Activated CD4-positive, alpha-beta T cell treated with anti-CD3 and anti-CD28 coated beads, Interleukin-2, amount 50 U/mL, for 16 hours (primary cell): ENCODE measurements at places on chromosomes 1 and 21.

GRCh38 chr1:88124614-88125013, 559.5 kb upstream of the PKN2 start:
- DNase-seq = no peak

DNA sequence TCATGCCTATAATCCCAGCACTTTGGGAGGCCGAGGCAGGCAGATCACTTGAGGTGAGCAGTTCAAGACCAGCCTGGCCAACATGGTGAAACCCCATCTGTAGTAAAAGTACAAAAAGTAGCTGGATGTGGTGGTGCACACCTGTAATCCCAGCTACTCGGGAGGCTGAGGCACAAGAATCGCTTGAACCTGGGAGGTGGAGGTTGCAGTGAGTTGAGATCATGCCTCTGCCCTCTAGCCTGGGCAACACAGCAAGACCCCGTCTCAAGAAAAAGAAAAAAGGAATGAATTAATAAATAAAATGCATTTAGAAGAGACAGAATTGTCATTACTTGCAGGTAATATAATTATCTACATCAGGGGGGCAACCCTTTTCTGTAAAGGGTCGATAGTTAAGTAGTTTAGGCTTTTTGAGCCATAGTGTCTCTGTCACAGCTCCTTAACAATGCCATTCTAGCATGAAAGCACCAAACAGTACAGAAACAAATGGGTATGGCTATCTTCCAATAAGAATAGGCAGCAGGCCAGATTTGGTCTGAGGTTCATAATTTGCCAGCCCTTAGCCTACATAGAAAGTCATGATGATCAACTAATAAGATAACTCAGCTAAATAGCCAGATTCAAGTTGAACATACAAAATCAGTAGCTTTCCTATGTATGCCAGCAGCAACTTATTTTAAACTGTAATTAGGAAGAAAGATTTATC, 56.8 kb downstream of the RPRD2 start:
- DNase-seq = no peak

- DNase-seq = no peak
Measured at GRCh38 chr1:45325851-45326506, 716 bp upstream of the HPDL start.

DNA sequence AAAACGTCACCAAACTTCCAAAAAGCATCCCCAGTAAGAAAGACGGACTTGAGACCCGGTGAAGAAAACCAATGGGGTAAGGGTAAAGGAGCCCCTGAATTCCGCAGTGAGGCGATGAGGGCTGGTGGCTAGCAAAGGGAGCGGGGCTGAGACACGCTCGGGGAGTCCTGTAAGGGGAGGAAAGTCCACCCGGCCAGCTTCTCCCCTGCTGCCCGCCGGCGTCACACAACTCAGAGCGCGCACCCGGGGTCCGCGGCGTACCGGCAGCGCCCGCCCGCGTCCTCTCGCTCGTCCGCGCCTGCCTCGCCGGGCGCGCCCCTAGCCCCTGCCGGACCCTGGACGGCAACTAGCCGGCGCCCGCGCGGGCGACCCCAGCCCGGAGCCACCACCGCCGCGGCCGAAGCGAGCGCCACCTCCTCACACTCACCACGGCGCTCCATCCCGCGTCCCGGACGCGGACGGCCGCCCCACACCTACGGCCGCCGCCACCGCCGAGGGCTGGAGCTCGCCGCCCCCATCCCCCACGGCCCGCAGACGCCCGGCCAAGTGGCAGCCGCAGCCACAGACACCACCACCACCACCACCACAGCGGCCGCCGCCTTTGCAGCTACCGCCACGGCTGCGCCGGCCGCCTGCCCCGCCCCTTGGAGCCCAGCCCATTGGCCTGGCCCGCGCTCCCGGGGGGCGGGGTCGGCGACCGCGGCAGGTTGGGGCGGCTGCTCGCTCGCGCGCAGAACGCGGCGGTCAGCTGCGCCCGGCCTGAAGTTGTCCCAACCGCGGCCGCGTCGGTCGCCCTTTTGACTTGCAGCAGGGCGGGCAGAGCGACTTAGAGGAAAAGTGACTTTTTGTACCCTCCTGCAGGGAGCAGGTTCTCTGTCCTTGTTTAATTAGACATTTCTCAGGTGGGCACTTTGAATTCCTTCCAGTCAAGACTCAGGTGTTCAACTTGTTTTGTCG, 10.0 kb upstream of the ARHGAP29 start:
- DNase-seq = peak; percentile 35

DNA sequence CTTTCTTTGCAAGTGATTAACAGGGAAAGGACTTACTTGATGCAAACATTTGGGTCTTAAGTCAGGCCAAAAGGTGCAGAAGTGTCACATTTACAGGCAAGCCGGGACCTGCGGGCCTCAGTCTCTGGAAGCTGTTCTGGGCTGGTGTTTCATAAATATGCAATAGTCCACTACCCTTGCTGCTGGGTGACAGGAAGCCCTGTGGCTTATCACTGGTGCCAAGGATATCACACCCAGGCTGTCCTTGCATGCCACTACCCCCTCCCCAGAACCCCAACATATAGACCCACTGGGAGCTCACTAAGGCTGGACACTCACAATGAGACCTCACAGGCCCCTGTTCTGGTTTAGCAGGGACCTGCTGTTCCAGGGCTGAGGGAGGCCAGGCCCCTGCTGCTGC, 3.4 kb upstream of the LEFTY2 start:
- no peak for DNase-seq

DNA sequence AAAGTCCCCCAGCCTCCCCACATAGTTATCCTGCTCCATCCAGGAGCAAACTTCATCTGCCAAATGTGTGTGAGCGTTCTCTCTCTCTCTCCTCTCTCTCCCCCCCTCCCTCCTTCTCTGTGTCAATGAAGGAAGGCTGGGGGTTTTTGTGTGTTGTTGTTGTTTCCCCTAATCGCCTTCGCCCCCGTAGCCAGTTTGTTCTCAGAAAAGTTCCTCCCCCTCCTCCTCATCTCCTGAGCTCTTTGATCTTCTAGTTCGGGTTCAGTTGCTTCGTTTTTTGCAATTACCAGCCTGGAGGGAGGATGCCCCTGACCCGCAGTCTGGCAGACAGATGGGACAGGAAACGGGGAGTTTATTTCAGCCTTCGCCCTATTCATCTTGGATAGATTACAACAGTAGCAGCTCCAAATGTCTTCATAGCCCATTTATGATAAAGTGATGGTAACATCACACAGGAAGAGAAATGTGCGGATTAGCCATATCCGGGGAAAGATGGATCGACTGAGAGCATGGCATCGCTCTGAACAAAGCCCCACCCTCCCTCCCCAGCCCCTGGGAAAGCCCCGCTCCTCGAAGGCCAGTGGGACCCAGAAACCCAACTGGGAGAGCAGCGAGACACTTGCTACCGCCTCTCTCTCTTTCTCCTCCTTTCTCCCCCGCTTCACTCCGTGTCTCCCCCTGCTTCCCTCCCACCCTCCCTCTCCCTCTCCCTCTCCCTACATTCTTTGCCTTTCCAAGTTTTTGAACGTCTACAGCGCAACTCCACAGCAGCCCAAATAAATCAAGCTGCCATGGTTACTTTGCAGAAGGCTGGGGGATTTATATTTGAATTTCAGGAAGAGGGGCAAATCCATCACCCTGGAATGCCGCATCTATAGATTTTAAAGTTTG, 139.7 kb upstream of the ARHGEF16 start:
- DNase-seq = no peak

- DNase-seq = no peak
Measured at GRCh38 chr1:214570442-214570841, 19.0 kb upstream of the PTPN14 start.

- no peak for DNase-seq
Measured at GRCh38 chr1:166153525-166154314, 13.1 kb downstream of the FAM78B start.

DNA sequence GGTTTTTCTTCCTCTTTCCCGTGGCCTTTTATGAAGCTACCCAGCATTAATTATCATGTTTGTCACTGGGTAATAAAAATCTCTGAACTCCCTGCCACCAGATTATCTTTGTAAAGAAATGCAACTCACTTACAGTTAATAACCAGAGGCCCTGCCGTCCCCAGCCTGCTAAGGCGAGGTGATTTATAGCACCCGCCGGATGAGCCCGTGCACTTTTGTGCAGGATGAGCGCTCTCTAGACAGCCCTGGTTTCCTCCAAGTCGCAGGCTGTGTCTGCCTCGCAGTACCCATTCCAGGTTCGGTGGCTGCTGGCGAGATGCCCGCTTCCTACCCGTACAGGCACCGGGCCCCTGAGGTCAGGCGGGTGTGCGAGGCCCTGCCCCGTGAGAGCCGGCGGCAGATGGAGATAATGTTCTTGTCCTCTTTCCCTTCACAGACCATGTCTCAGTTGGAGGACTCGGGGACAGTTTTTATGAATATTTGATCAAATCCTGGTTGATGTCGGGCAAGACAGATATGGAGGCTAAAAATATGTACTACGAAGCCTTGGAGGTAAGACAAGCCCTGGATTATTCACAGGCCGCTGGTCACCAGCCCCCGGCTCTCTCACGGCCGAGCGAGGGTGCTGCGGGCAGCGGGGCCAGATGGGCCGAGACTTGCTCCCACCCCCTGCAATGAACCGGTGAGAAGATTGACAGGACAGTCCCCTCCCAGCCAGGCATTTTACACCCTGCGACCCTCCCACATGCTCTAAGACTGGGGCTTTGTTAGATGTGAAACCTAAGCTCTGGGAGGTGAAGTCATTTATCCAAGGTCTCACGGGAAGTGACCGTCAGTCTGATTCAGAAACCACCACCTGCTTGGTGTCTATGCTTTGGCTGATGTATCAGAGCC, 28.5 kb upstream of the SELENON start:
- no peak for DNase-seq

DNA sequence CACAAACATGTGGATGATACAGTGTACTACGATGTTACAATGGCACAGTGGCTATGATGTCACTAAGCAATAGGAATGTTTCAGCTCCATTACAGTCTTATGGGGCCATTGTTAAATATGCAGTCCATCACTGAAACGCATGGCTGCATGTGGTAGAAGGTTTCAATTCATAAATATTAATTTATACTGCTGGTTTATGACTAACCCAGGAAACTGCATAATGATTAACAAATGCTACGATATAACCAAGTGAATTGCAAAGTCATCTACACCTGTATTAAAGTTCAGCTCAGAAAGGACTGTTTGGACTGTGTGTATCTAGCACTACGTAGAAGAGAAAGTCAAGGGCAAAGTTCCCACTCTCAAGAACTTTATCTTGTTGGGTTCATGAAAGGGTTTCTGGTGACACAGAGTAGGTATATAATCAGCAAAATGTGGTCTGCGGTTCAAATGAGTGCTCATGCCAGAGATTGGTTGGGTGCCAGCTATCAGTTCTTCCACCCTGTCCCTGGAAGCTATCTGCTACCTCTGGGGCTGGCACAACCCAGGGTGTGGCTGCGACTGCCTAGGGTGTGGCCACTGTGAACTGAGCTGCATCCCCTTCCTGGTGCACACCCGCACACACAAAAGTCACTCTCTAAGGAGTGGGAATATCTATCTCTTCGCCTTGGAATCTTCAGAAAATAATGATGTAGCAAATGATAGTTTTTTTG, 14.8 kb downstream of the MGST3 start:
- DNase-seq = peak; percentile 51
